Activated T-cell treated with anti-CD3 and anti-CD28 coated beads, Interleukin-2, amount 50 U/mL, for 48 hours (primary cell): ENCODE measurements at places on chromosomes 4 and X.

- DNase-seq, result no peak
Measured at GRCh38 chr4:151667048-151667447, 93.8 kb downstream of the GATB start.

DNA sequence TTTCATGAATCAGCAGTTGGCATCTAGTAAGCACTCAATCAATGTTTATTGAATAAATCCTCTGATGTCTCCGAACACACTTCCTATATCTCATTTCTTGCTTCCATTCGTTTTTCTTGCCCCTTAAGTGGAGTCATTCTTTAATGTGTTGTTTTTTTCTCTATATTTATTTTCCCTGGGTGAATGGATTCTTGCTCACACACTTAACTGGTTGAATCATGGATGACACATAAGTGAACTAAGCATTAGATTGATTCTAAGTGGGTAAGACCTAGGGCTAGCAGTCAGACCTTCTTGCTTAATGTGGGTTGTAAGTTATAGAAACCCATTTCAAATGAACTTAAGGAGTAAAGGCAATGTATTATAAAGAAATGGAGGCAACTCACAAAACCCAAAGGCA is 111.1 kb downstream of the RTL3 start:
- no peak for DNase-seq

DNA sequence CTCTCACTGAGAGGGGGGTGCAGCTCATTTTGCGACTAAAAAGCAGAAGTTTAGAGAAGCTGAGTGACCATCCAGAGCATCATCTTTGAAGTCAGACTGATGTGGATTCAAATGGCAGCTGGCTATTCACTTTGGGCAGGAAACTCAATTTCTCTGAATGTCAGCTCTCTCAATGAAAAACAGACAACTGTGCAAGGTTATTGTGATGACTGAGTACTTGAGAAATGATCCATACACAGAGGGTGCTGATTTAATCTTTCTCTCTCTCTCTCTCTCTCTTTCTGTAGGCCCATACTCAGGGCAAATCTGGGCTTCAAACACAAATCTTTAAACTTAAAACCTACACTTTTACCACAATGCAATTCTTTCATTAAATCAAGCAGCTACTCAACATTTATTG is 185.8 kb upstream of the SLIT2 start:
- DNase-seq, result no peak

GRCh38 chrX:155023907-155024833 is 1.6 kb upstream of the F8 start:
- no peak for DNase-seq

GRCh38 chr4:170025523-170026252 is 507 bp downstream of the MFAP3L start:
- no peak for DNase-seq

GRCh38 chrX:150574559-150575418 is 6.4 kb downstream of the MTM1 start:
- no peak for DNase-seq

- no peak for DNase-seq
Measured at GRCh38 chr4:85953651-85954018, 406.2 kb downstream of the MAPK10 start.

GRCh38 chrX:133849676-133850075 is 135.7 kb downstream of the GPC3 start:
- DNase-seq, result no peak

DNA sequence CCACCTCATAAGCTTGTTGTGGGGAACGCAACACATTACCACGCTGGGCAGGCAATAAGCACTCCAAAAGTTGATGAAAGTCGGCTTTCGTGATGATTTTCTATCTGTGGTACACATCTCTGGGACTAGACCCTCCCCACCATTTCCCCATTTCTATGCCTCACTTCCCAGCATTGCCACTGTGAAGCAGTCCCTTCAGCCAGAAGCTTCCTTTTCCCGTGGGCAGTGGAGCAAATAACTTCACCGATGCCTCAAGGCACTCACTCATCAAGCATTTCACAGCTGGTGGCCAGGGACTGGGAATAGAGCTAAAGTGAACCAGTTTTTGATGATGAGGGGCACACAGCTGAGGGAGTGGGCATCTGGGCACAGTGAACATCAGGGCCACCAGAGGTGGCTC is 18.9 kb downstream of the C4orf50 start:
- no peak for DNase-seq

DNA sequence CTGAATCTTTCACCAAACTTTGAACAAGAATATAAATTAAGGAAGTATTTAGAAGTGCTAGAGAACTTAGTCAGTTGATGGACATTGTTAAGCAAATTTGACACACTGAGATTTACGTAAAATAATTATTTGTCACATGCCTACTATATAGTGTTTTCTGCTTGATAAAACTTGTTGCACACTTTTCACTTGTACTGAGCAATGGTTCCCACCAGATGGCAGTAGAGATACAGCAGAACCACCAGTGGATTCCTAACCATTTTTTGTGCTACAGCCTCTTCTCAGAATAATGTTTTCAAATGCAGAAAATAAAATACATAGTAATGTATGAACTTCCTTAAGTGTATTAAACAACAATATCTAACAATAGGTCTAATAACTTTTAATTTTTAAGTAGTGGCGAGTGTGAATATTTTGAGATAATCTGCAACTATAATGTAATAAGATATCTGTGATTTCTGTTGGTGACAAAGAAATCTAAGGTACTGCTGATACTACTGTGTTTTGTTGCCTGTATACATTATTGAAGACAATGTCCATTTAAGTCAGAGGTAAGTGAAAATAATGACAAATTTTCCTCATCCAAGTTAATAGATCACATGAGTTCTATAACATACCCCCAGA is 81.2 kb downstream of the APOOL start:
- no peak for DNase-seq

DNA sequence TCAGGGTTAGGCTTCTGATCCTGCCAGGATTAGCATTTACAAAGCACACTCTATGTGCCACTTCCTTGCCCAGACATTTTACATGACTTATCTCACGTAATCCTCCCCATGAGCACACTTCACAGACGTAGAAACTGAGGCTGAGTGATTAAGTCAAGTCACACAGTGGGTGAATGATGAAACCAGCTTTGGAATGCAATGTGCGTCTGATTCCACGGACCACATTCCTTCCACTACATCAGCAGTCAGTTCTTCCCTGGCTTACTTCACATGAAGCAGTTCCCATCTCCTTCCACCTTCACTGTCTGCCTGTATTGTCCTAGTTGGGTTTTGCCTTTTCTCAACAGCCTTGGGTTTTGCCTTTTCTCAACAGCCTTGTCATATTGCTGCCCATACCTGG is 134.3 kb upstream of the PPARGC1A start:
- DNase-seq, result no peak

DNA sequence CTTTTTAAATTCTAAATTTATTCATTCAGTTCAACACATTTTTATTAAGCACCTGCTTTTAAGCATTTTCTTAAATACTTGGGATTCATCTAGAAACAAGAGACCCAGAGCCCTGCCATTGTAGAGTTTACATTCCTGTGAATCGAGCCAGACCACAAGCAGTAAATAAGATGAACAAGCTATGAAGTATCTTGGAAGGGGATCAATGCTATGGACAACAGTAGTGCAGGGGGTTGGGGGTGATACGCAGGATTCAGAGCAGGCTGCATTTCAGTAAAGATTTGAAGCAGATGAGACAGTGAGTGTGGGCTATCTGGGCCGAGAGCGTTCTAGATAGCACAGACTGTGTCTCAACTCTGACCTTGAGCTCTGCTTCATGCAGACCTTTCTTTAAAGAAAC is 35.1 kb downstream of the CLDN22 start:
- DNase-seq, result no peak

DNA sequence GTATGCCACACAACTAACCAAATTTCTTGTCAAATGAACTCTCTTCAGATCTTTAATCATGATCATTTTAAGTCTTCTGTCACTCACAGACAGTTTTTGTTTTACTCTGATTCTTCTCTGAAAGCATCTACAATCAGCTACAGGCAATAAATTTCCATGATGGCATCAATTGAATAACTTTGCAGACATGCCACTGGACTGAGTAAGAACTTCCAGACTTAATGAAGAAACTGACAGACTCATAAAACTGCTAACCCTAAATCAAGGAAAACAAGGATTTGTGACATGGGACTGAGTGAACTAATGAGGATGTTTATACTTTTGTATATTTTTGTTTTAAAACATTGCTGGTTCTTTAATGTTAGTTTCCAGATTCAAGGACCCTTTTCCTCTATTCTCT is 5.5 kb upstream of the PPP1R2C start:
- no peak for DNase-seq

GRCh38 chrX:110966839-110967238 is 129.2 kb upstream of the PAK3 start:
- DNase-seq, result no peak

DNA sequence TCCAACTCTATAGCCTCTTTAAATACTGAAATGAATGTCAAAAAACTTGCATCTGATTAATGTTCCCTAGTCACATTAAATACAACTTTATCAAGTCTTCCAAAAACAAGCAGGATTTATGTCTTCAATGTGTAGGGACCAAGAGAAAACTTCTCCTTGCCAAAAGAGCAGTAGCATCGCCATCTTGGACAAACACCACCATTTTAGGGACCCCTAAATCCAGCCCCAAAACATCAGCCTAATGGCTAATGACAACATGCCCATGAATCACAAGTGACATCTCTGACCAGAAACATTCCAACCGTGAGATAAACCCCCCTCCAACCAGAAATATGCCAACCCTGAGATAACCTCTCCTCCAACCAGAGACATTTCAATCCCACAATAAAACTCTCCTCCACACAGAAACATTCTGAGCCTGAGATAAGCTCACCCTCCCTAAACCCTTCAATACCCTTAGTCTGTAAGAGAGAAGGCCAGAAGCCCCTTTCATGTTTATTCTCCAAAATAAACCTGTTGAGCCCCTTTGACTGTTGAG is 697.4 kb downstream of the TRAM1L1 start:
- no peak for DNase-seq

DNA sequence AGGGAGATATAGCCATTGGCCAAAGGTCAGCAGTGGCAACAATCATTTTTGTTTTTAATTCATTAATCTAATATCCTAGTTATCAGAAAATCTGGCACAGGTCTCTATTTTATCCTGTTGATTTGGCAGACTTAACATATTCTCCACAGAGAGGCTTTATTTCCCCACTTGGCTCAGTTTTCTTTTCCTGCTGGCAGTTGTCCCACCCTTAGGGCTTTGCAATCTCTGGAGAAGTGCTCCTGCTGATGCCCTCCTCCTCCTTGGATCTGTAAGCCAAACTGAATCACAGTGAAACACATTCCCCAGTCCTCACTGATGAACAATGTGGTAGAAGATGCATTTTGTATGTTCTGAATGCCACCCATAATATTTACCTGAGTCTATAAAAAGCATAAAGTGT is 889.7 kb downstream of the PDHA2 start:
- DNase-seq, result no peak

DNA sequence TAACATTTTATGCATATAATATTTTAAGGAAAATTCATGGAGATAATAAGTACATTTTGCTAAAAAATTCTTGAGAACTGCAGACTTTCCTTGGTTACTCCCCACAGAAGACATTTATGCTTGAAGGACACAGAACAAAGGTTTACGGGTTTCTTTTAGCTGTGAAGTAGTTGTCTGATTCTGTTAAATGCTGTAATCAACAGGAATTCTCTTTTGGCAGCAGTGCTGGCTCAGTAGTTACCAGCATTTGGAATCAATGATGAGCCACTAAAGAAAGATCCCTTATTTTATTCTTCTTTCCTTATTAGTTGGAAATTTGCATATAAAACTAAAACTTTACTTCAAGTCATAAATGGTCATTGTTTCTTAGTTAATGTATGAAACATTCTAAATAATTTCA is 199.3 kb upstream of the FAT4 start:
- DNase-seq, result no peak

GRCh38 chr4:39976945-39977488 is 694 bp downstream of the PDS5A start:
- peak; percentile 67 for DNase-seq

- no peak for DNase-seq
Measured at GRCh38 chrX:41043196-41043595, 42.0 kb upstream of the USP9X start.

GRCh38 chrX:12898073-12898472 is 8.3 kb upstream of the TLR8 start:
- no peak for DNase-seq

- DNase-seq, result no peak
Measured at GRCh38 chr4:3481113-3481531, 18.0 kb downstream of the DOK7 start.

DNA sequence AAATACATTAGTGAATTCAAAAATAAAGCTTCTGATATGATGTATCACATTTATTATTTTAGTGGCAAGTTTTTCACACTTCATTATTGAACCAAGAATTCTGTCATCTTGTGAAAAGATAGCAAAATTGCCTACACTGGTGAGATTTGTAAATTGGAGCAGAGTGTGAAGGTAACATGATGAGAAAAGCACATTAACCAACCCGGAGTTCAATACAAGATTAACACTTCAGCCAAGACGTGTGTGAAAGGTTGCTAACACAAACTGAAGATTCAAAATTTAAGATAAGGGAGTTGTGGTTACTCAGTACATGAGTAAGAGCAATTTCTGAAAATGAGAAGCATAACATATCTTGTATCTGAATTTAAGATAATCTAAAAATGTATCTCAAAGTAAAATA is 346.7 kb downstream of the PDHA2 start:
- no peak for DNase-seq

DNA sequence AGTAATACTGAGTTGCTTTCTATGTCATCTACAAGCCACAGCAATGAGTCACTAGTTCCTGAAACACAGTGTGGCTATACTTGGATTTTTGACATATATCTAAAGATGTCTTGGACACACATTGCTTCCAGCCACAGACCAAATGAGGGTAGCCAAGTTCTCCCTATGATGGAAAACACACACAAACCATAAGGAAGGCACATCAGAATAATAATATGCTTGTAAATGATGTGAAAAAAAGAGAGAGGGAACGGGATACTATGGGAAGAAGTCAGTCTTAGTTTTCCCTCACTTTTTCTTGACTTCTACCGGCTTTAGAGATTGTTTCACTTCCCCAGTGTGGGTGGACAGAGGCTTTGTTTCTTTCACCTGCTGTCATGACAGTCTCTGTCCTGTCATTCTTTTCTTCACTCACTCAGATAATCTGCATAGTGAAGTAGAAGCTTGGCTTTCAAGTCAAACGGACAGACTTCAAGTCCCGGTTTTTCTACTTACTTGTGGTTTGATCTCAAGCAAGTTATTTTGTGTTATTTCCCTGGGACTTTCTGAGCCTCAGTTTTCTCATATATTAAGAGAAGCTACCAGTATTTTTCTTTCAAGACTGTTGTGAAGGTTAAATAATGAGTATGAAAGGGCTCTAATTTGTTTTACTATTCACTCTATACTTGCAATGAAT is 34.7 kb downstream of the P2RY10 start:
- DNase-seq, result no peak

DNA sequence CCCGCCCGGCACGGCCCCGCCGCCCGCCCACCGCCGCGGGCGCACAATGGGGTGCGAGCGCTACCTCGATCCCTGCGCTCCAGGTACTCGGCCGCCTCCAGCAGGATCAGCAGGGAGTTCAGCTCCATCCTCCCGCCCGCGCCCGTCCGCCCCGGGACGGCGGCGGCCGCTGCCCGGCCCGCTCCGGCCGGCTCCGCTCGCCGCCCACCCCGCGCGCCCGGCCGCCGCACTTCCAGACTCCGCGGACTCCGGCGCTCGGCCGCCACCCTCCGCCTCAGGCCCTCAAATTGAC is at the start of gene MXD4:
Gene MXD4, minus strand, starts transcription at position 257 of the 292 bp plus-strand sequence. Its CDS starts 129 bp downstream, at position 128.
- no peak for DNase-seq
